ENCODE measurements at places on chromosomes 1 and 21.

DNA sequence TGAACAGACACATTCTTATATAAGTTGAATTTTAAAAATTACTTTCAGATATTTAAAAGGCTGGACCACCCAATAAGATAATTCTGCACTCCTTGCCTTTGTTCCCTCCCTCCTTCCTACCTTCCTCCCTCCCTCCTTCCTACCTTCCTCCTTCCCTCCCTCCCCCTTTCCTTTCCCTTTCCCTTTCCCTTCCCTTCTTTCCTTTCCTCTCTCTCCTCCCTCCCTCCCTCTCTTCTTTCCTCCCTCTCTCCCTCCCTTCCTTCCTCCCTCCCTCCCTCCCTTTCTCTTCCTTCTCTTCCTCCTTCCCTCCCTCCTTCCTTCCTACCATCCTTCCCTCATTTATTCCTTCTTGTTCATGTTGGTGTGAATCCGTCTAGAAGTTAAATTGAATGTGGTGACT is 93.0 kb downstream of the ATP6V1G3 start:
- DNase-seq, result no peak

GRCh38 chr1:61428146-61428545 is 296.8 kb downstream of the TM2D1 start:
- no peak for DNase-seq

DNA sequence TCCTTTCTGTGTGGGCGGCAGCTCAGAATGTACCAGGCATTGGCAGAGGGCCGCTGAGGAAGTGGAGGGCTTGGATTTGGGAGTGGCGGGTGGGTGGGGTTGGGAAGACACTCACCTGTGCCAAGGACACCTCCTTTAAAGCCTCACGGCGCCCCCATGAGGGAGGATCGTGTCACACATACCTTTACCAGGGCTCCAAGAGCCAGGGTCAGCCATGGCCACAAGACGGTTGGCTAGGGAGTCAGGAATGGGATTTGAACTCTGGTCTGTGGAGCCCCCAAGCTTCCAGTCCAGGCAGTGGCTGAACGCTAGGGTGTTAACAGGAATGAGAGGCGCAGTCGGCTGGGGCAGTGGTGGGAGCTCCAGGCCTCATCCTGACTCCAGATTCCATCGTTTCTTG is 4.6 kb downstream of the NBL1 start:
- no peak for DNase-seq

- DNase-seq, result no peak
These were observed 824 bp upstream of the IFI44L start for GRCh38 chr1:78619446-78619802.

DNA sequence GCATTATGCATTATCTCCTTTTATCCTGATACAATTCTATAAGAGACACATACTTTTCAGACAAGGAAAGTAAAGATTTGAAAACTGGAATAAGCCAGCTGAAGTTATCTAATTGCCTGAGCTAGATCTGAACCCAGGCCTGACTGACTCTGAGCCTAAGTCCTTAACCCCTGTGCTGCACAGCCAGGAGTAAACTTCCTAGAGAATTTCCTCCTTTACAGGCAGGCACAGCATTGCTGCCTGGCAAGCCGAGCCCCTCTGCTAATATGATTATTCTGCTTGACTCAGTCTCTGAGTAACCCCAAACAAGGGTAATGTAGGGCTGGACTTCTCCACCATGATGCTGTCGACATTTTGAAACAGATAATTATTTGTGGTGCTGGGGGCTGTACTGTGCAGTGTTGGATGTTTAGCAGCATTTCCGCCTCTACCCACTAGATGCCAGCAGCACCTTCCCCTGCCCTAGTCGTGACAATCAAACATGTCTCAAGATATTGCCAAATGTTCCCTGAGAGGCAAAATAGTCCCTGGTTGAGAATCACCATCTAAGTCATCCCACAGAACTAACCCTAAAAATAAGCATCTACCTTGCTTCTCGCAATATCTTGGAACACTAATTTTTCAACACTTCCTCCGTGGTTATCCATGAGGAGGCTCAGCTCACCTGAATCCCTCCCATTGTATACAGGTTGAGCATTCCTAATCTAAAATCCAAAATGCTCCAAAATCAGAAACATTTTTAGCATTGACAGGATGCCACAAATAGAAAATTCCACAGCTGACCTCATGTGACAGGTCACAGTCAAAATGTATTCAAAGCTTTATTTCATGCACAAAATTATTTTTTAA is 18.5 kb downstream of the CAMK1G start:
- no peak for DNase-seq

DNA sequence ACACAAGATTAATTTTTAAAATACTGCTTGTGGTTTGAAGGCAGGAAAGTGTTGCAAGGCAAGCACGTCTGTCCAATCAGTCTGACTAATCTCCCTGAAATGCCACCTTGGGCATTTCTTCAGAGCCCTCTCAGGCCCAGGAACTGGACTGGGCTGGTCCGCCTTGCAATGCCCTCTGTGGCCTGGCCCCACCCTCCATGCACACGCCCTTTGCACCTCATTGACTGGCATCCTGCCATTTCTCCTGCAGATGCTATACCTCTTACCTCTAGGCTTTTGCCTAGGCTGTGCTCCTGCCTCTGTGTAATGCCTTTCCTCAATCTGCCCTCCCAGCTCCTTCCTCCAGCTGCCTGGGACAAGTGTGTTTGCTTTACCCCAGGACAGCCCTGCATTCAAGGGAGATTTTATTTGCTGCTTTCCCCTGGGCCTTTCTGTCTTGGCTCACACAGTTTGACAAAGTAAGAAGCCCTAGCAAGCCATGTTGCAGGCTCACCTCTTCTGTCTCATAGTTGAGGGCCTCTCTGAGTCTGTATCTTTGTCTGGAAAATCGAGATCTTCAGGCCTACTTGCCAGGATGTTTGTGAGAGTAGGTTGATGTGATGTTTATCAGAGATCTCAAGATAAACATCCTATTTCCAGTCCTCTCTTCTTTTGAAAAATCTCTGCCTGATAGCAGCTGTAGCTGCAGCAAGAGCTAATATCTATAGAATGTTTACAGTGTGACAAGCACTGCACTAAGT is 149.2 kb upstream of the JUN start:
- DNase-seq, result no peak

DNA sequence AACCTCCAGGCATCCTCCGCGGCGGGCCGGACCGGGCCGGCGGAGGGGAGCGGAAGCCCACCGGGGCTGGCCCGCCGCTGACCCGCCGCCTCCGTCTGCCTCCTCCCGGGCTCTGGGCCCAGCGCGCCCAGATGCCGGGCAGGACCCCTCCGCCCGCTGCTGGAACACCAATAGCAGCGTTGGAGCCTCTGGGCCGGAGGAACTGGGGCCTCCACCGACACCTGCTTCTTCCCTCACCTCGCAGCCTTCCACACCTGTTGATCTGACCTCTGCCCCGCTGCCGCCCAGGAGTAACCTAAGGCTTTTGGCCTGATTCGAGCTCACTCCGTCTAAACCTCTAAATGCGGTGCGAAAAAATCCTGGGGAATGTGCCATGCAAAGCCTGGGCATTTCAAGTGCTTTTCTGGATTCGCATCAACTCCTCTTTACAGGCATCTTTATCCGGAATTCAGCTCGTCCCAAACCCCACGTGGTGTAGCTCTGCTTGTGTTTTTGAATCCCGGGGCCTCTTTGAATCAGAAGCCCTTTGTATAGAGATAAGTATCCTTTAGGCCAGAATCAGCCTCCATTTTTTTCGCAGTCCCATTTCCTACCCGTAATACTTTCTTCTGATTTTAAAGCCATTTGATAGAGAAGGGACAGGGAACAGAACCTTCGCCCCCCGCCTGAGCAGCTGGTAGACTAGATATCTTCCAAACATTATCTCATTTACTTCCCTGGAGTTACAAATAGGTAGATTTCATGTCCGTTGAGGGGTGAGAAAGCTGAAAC is 680 bp upstream of the CNN3 start:
- DNase-seq, result no peak

DNA sequence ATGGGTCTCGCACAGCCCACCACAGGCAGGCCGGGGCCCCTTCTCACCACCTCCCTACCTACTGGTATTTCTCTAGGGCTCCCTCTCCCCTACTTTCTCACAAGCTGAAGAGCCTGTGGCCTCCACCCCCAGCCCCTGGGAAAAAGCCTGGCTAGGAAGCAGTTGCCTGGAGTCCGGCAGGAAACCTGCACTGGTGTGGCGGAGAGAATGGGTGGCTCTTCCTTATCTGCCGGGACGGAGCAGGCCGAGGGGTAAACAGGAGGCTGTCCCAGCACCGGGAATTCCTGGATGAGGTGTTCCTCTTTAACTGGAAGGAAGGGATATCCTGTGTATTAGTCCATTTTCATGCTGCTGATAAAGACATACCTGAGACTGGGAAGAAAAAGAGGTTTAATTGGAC is 125.8 kb downstream of the TLR5 start:
- no peak for DNase-seq

DNA sequence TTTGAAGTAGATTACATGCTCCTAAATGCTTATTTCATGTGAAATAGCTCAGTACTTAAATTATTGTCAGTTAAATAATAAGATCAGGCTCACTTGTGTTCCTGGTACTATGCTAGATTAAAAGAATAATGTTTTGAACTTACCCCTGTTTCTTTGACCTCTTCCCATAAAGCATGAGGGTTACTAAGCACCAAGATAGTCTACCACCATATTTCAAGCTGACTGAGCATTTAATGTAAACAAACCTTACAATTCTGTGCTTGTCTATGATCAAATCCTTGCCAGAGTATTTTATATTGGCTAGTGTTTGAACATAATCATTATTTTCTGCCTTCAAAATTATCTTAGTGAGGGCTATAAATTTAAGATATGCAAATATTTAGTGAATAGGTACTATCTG is 98.1 kb downstream of the LHX9 start:
- DNase-seq, result no peak

- no peak for DNase-seq
These were observed 311.2 kb downstream of the PTPRC start for GRCh38 chr1:198950036-198950435.

DNA sequence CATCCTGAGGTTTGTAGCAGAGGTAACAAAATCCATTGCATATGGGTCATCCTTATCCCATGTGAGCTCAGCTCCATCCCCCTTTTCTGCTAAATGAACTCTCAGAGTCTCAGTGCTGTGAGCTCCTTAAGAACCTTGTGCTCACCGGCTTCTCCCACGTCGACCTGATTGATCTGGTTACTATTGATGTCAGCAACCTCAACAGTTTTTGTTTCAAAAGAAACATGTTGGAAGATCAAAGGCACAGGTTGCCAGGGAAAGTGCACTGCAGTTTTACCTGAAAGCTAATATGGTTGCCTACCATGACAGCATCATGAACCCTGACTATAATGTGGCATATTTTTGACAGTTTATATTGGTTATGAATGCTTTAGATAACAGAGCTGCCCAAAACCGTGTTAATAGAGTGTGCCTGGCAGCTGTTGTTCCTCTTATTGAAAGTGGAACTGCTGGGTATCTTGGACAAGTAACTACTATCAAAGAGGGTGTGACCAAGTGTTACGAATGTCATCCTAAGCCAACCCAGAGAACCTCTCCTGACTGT is 131.4 kb downstream of the HS2ST1 start:
- DNase-seq, result no peak

GRCh38 chr1:198635964-198636363 is 2.9 kb upstream of the PTPRC start:
- no peak for DNase-seq

GRCh38 chr1:9908871-9909233 is 1.2 kb downstream of the CTNNBIP1 start:
- no peak for DNase-seq

- DNase-seq, result no peak
These were observed 3.3 kb upstream of the SNRPE start for GRCh38 chr1:203858055-203858454.

DNA sequence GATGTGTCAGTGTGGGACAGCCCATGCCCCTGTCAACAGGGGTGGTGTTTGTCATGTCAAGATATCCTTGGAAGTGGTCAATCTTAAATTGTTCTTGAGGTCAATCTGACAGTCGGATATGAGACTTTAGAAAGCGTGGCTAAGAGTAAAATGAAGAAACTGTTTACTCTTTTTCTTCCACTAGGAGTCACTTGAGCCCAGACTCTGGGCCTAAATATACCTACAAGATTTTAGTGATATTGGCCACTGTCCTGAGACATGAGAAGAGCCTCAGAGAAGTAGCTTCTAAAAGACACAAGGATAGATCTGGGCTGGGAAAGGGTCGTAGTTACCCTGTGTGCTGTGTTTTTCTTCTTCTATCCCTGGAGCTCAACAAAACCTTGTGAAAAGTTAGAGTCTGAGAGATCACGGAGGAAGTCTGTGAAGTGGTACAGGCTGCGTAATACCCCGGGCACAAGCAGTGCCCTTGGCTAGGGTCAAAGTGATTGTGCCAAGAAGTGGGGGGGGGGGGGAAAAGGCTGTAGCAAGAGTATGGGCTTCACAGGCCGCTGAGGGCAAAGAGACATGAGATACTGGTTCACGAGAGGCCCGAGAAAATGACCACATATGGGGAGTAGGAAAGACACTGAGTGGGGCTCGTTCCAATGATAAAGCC is 355.2 kb upstream of the GREM2 start:
- no peak for DNase-seq

DNA sequence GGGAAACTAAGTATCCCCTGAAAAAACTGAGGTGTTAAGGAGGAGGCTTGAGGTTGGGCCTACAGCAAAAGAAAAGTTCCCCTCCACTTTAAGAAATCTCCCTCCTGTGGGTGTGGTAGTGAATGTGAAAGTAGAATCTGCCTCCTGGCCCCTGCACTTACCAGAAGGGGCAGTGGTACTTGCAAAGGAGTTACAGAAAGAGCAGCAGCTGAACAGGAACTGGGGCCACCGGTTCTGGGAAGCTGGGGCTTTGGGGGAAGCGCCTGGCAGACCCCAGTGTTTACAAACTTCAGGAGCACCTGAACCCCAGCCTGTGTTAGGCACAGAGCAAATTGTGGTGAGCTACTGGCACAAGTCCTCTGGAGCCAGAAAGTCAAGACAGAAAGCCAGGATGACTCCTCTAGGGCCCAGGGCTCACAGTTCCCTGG is 250.2 kb upstream of the FGGY start:
- DNase-seq, result no peak

- no peak for DNase-seq
These were observed 33.3 kb downstream of the YARS1 start for GRCh38 chr1:32783851-32784250.

GRCh38 chr1:185062710-185063370 is 17.5 kb downstream of the RNF2 start:
- DNase-seq, result no peak

- no peak for DNase-seq
These were observed 1113.9 kb upstream of the B3GALT2 start for GRCh38 chr1:194300340-194300739.

DNA sequence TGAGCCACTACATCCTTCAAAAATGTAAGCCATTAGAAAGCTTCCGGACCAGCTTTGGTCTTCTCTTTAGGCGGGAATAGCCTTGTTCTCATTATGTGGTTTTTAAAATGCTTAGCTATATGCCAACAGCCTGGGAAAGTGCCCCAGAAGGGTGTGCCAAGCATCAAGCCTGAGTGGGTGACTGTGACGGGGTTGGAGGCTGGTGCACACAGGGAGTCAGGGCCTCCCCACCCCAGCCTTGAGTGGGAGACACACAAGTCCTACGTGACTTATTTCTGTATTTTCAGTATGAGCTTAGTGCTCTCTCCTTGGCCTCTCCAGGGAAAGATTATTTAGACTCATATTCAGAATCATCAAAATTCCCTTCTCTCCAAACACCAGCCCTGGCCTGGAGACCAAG is 9.8 kb downstream of the UBASH3A start:
- DNase-seq, result no peak

All from urinary bladder (tissue), 4 donors.